ENCODE measurements at places on chromosomes 16 and 17.

DNA sequence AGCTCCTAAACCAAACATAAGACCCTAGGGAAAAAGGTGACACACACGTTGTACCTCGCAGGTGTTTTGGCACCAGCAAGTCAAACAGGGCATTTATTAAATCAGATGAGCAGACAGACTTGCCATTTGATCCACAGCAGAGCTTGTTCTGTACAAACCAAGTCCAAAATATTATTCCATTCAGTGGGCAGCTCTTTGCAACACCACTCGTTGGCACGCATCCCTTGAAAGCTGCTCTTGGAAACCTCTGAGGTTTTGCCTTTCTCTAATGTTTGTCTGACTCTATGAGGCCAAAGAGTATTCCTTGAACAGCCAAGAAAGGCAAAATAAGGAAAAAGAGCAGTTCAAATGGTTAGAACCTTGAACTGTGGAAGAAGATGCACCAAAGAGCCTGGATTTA, 12.7 kb downstream of the TMEM100 start:
- DNase-seq: no peak

- DNase-seq: no peak
Observed at GRCh38 chr16:1687427-1688316, 9.6 kb downstream of the JPT2 start.

GRCh38 chr16:65117811-65118448, 3.9 kb downstream of the CDH11 start:
- DNase-seq: no peak

DNA sequence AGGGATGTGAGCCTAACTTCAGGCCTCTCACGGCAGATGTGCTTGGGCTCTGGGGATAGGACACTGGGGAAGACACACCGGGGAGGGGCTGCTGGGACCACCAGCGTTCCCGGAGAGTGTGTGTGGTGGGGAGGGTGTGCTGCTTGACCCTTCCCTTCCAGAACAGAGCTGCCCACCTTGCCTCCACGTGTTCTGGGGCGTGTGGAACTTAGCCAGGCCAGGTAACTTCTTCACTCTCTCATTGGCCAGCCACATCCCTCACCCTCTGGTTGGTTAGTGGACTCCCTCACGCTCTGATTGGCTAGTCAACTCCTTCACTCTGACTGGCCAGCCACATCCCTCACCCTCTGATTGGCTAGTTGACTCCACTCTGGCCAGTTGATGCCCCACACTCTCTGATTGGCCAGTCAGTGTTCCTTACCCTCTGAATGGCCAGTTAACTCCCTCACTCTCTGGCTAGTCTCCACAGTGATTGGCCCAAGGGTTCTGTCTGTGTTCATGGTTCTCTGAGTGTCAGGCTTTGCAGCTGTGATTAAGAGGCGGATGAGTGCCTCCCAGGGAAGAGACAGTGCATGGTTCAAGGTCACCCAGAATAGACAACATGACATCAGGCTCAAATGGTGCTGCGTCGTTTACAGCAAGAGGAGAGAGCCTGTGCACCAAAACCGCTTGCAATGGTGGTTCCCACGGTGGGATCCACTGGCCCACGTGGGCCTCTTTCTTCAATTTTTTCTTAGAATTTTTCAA, 10.0 kb downstream of the TMEM235 start:
- no peak for DNase-seq

DNA sequence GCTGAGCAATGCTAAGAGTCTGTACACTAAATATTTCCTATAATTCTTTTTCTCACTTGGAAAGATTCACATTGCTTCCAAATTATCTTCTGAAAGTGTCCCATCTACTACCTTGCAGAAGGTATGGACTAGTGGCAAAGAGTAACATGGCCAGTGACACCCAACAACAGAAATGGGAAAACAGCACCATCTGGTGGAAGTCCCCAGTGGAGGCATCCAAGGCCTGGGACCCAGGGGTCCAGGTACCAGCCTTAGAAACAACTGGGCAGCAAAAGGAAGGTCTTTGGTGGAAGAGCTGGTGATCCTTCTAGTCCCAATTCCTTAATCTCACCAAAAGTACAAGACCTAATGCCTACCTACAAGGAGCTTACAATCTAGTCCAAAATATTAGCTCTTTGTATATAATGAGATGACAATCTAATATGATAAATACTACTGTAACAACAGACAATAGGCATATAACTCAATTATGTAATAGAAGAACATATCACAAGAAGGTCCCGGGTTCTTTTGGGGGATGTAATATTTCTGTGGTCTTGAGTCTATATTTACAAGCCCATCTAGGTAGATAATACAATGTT, 55.3 kb downstream of the SKAP1 start:
- DNase-seq: no peak

DNA sequence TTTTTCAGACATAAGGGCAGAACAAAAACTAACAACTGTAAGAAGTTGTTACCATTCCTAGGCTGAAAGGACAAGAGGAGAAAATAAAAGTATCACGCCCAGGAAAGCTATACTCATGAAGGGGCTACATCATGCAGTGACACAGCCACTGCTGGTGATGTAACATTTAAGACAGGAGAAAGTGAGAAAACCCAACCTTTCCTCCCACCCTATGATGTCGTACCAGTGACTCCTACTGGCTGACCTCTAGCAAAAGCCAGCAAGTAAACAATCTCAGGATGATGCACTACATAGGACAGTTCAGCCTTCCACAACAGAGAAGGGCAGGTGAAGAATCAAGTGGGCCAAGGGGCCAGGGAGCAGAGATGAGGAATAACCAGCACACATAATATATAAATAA, 14.0 kb upstream of the OR1E2 start:
- DNase-seq: no peak

DNA sequence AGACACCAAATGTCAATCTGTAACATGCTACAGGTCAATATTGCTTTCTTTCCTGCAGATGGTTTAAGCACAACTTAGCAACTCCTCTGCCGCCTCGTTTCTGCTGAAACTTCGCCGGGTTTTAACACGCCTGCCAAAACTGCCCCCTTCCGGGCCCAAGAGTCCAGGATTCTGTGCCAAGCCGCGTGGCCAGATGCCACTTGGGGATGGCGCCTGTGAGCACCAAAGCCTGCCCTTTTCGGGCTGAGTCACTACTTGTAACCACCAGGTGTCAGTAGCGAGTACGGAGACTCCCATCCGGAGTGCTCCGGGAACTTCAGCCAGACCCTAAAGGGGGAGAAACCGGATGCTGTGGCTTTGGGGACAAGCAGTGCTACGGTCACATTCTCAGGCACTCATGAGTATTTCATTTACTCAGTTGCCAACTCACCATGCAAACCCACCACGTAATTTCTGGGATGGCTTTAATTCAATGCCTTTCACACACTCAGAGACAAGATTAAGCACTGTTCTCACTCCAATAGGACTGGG, 7.8 kb downstream of the PMP22 start:
- no peak for DNase-seq

GRCh38 chr17:8408371-8408770, 10.7 kb upstream of the RNF222 start:
- no peak for DNase-seq

DNA sequence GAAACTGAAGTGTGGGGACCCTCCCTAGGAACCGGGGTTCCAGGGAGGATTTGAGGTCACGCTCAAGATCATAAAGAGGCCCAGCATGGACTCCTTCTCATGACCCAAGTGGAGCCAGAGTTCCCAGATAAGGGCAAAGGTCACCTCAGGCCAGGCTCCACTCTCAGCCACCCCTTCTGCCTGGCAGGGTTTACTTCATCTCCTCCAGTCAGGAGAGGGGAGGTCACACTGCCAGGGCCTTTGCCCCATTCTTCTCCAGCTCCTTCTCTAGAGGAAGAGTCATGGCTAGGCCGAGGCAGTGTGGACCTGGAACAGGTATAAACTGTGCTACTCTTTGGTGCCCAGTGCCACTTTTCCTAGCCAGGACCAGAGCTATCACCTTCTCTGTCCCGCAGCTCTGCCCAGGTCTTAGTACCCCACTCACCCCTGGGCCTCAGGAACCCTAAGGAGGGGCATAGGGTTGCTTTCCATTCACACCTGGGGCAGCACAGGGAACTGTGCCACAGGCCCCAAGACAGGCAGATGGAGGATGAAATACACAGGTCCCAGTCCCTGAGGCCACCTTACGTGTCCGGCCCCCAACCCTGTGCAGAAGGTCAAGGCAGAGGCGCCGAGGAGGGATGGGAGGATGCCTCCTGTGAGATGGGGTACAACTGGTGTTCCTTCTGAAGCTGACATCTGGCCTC, 879 bp upstream of the ACSF2 start:
- no peak for DNase-seq

GRCh38 chr17:49978501-49978900, 9.5 kb downstream of the DLX4 start:
- DNase-seq: no peak

DNA sequence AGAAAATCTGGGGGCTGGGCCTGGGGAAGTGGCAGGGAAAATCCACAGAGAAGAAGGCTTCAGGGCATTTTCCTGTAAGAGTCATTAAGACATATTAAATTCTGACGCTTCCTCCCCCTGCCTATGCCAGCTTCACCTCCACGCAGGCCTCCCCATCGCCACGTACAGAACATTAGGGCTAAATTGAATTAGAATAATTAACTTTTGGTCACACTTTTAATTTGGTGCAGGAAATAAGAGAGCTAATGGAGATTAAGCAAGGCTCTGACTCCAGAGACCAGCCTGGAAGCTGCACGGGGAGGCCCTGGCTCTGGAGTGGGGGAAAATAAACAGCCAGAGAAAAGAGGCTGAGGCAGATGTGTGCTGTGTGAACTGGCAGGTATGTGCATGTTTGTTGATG, 148.0 kb downstream of the CCT6B start:
- DNase-seq: no peak

DNA sequence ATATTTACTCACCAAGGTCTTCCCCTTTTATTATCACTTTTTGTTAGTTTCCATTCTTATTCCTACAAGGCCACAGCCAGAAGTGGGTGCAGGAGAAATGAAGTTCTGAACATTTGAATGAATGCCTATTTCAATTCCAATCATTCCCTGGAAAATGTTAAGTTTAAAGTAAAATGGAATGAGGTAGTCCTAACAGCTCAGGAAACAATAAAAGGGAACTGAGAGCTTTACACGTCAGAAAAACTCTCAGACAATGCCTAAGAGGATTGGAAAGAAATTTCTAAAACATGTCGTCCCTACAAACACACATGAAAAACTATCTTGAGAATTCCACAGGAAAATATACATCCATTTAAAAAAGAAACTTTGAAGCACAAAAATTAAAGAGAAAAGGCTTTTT, 238.8 kb downstream of the STX8 start:
- no peak for DNase-seq

DNA sequence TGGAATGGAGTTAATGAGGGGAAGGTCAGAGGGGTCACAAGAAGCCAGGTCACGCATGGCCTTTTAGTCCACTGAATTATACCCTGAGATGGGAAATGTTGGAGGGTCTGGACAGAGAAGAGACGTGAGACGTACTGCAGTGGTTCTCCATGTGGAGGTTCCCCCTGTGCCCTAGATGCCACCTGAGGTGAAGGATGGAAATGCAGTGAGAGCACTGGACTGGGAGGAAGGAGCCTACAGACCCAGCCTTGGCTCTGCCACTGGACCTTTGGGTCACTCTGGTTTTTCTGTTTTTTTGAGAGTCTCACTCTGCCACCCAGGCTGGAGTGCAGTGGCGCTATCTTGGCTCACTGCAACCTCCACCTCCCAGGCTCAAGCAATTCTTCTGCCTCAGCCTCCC, 1.8 kb upstream of the PLSCR3 start:
- no peak for DNase-seq

Measured in cortex of kidney (tissue), 1 donor.